NCI-H1694 treated with DMSO at 0.1 percent for 48 hours (cell line): ENCODE measurements at places on chromosomes 4 and X.
A peak's percentile ranks its signal among the peaks of the same experiment; 100 is the strongest.

DNA sequence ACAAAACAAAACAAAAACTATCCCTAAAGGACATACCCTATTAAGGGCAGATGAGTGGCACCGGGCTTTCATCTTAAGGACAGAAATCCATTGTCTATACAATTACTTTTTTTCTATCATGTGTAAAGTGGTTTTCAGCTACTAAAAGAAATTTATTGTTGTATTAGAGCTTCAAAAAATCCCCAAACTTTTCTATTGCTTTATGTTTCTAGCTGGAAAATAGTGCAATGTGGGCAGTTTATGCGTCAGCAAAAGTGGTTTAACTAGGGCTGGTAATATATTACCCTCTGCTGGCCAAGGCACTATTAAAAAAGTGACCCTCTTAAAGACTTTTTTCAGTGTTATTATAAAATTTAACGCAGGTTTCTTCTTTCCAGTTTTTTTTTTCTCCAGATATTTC, 15.5 kb upstream of the GPR82 start:
- no peak for DNase-seq

- no peak for DNase-seq
Measured at GRCh38 chr4:108146819-108147218, 21.9 kb downstream of the LEF1 start.

DNA sequence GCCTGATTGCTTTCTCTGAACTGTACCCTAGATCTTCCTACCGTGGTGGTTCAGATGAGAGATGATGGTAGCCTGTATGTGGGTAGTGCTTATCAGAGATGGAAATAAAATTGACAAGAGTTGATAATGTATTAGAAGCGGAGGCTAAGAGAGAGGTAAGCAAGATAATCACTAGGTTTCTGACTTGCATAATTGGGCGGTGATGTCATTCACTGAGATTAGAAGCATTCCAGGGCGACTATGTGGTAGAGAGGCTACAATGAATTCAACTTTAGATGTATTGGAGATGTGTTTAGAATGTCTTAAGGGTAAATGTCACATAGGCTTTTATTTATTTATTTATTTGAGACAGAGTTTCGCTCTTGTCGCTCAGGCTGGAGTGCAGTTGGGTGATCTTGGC, 415 bp upstream of the TENM3 start:
- DNase-seq: no peak

DNA sequence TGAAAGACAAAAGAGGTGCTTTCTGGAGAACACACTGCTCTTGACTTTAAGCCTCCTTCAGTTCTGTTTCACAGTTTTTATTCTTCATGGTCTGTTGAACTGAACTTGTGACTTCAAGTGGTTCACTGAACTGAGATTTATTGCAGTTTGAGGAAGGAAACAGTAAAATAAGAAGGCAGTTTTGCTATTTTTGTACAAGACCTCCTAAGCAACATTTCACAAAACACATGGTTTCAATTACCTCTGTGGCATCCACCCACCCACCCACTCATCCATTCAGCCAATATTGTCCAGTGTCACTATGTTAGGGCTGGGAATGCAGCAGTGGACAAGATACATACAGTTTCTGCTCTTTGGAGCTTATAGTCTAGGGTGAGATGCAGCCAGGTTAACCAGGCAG, 131.3 kb downstream of the IL1RAPL2 start:
- DNase-seq: no peak

GRCh38 chrX:19866626-19867410, 20.6 kb downstream of the SH3KBP1 start:
- no peak for DNase-seq

GRCh38 chrX:51641421-51642021, 22.8 kb upstream of the CENPVL3 start:
- peak; percentile 34 for DNase-seq

GRCh38 chr4:74830928-74831327, 36.6 kb upstream of the BTC start:
- no peak for DNase-seq

GRCh38 chrX:132219343-132219768, at the start of gene RAP2C:
Gene RAP2C, minus strand, starts transcription at chrX:132219447. Its CDS starts 2,179 bp downstream, at chrX:132217268.
- peak; percentile 29 for DNase-seq

DNA sequence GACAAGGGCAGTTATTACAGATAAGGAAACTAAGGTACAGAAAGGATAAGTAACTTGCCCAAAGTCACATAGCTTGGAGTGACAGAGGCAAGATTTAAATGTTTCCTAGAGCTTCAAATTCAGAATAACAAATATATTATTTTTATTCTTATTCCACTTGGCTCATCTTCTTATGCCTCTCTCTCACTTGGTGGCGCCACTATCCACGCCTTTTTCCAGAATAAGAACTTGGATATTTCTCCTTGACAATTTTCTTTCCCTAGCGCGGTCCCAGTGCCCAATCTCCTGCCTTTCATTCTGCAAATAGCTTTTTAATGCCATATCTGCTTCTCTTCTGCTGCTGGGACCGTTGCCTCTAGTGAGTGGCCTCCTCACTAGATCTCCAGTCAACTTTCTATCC, 78.5 kb downstream of the MSN start:
- no peak for DNase-seq

DNA sequence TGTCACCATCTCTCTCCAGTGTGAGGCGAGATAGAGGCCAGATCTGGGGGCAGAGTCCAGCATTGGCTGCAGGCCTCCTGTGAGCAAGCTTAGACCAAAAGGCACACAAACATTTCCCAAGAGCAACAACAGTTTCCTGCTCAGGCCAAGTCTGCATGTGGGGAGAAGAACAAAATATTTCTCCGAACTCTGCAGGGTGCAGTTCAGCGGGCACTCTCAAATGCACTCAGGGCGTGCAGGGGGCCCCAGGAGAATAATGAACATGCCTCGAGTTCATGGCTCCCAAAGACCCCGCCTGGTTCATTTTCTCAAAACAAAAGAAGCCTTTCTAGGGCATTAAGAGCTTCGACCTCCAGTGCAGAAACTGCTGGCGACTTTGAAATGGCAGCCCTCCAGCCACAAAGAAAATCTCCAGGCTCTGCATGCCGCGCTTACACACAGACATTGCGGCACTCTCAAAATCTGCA, 57.8 kb upstream of the HELT start:
- no peak for DNase-seq

GRCh38 chr4:146638333-146638785, 334 bp upstream of the POU4F2 start:
- DNase-seq: no peak

GRCh38 chrX:34521563-34521962, 135.5 kb downstream of the TMEM47 start:
- no peak for DNase-seq

DNA sequence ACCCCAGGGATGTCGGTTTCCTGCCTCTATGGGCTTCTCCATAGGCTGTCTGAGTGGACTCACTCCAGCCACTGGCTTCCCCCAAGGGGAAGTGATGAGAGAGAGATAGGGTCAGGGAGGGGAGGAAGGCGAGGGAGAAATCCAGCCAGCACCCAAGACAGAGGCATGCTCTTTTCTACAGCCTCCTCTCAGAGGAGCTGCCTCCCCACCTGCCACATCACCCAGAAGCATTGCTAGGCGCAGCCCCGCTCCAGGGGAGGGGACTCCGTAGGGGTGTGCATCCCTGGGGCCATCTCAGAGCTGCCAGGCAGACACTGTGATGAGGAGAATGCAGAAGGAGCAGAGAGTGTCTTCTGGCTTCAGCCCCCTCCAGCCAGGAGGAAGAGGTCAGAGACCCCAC, 109.5 kb upstream of the NKX1-1 start:
- DNase-seq: no peak
